Central memory CD8-positive, alpha-beta T cell (primary cell): ENCODE measurements at places on chromosomes 3 and 15.

- DNase-seq = no peak
These were observed 107.2 kb downstream of the FRMD5 start for GRCh38 chr15:44087578-44088465.

GRCh38 chr15:50219820-50220219 lies 37.8 kb downstream of the SLC27A2 start:
- no peak for DNase-seq

- no peak for DNase-seq
These were observed 495.8 kb downstream of the NTRK3 start for GRCh38 chr15:87760547-87761314.

GRCh38 chr3:73352841-73353645 lies 271.7 kb downstream of the PDZRN3 start:
- DNase-seq = no peak

- no peak for DNase-seq
These were observed 42.6 kb upstream of the DUSP7 start for GRCh38 chr3:52099001-52099401.

DNA sequence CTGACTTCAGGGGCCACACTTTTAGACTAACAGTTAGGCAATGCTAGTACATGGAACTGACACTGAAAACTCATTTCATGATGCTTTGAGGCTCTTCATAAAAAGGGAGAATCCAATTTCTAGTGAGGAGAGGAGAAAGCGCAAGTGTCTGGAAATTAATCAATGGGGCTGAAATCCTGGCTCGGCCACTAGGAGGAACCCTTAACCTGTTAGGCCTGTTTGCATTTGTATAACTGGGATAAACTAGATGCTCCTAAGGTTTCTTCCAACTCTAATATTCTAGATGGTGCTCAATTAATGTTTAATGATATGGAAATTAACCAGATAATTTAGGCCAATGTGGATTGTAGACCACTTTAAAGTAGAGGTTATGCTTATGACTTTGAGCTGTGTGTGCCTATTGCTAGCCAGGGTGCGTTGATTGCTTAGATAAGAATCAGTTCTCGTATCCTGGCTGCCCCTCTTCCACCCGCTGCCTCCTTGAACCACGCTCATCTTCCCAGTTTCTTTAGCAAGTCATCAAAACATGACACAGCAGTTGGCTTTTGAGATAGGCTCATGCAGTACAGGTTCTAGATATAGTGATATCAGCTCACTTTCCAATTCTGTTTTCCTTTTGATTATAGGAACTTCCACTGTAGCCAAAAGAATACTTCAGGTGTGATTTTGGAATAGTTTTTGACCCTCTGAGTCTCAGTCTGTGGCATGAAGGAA lies 16.8 kb upstream of the CRBN start:
- DNase-seq = no peak

DNA sequence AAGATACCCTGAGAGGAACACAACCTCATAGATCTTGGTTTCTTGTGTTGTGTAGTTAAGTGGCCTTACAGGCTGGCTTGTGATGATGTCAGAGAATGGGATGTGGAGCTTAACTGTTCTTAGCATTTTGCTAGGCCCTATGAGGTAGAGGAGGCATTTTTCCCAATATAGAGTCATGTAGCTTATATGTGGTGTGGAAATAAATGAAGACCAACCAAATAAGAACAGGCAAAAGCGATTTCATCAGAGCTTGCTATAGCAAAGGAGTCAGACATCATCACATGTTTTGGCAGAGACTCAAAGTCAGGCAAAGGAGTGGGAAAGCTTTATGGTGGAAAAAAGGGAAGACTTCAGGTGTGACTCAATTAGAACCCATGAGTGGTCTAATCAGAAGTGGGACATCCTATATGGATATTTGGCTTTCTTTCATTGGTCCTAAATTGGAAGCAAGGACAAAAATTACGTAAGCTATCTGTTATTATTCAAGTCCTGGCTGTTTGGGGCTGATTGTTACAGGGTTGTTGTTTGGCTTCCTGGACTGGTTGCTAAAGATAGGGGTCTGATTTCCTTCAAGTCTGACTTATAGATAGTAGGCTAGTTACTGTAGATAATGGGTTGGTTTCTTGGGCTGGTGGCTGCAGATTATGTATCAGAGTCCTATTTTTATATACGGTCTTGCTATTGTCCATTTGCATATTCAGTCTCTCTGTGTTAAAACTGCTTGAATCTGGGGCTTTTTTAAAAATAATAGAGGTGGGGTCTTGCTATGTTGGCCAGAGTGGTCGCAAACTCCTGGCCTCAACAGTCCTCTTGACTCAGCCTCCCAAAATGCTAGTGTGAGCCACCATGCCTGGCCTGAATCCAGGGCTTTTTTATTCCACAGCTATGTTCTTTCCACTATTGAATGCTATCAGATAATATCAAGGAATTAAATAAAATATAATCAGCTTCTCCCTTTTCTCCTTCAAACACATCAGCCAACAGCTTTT lies 30.3 kb upstream of the SETD2 start:
- no peak for DNase-seq

- DNase-seq = no peak
These were observed 38.3 kb downstream of the ANO10 start for GRCh38 chr3:43583481-43583880.

DNA sequence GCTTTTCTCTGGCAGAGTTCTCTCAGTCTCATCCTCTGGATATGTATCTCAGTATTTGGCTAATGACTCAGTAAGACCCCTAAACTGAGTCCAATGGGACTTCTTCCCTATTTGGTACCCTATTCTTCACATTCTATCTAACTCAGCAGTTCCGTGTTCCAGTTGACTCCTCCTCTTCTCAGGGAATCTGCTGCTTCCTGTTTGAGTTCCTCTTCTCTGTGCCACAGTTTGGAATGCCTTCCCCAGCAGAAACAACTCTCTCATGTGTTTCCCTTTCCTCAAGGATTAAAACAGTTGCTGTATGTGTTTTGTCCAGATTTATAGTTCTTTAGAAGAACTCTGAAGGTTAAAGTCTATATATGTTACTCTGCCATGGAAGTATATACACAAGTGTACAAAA lies 344.0 kb upstream of the RARB start:
- no peak for DNase-seq

DNA sequence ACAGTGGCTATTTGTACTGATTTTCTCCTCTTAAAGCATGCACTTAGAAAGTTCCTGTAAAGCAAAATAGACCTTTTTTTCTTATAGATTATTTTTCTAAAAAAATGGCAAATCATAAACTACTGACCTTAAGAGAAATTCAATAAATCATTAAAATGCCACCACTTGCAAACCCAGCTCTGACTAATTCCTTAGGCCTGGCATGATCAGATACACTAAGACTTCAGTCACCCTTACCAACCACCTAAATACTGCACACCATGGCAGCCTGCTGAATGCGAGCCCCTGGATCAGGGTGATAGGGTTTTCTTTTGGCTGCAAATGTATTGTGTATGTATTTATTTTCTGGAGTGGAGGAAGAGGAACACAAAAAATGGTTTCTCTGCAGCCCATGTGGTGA lies 370.6 kb upstream of the TBL1XR1 start:
- no peak for DNase-seq

DNA sequence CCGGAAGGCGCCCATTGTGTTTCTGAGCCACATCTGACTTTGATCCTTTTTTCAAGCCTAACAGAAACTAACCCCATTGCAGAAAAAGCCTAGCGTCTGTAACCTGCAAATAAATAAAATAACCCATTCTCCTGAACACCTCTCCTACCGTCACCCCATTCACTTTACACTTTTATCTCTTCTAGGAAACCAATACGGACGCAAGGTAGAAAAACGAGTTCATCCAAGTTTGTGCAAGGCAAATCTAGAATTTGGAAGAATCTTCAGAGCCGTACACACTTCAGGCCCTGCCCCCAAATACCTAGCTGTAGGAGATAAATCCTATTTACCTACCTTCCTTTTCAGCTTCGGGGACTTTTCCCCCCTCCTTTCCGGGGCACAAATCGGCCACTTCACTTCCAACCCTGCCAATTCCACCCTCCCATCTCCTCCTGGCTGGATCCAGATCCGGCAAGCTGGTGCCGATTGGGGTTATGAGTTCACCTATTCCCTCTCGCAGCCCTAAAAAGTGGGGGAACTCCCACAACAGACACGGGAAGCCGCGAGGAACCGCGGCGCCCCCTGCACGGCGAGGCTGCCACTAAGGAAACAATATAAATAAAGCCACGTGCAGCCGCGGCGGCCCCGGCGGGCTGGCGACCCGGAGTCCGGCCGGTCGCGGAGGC lies 987 bp downstream of the PRTG start:
- DNase-seq = no peak

DNA sequence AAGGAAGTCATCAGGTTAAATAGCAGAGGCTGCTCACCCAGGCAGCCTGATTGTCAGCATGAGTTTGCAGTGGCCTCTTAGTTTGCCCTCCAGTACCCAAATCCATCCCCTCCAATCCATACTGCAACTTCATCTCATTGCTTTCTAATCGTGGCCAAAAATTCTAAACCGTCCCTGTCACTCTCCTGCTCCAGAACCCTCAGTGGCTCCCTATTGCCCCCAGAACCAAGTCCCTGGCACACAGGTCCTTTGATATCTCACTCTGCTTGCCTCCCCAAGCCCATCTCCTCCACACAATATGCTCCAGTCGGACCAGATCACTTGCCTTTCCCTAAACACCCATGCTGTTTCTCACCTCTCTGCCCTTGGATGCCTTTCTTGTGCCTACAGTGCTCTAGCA lies 49.7 kb downstream of the ST8SIA2 start:
- no peak for DNase-seq

GRCh38 chr3:142929109-142929508 lies 34.4 kb downstream of the PAQR9 start:
- DNase-seq = no peak
